ENCODE measurements at places on chromosomes 2 and 18.
A peak's percentile ranks its signal among the peaks of the same experiment; 100 is the strongest.

GRCh38 chr18:69383186-69383585, 17.5 kb upstream of the DOK6 start:
- no peak for DNase-seq

DNA sequence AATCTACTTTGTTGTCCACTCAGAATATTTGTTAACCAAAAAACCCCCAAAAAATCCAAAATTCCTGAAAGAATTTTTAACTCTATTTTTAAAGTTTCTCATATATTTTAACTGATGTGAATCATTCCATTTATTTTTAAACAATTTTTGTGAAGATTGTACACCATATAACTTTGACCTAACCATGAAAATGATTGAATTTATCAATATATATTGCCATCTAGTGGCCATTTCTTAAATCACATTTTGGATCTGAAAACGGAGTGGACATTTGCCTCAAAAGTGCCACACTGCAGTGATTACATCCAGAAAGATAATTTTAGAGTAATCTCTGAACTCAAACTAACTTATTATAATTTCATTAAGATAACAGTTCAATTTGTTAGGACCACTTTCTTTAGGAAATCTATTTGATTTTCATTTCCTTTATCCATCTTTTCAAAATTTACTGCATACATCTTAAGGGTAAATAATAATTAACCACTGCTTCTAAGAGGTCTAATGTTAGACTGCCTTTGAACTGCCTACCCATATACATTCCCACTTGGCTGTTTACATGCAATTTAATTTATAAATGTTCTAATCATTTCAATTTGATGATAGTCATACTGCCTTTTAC, 71.1 kb downstream of the DSC3 start:
- peak; percentile 21 for DNase-seq

- DNase-seq = peak; percentile 58
Observed at GRCh38 chr2:25301453-25302352, 40.0 kb downstream of the DNMT3A start.

DNA sequence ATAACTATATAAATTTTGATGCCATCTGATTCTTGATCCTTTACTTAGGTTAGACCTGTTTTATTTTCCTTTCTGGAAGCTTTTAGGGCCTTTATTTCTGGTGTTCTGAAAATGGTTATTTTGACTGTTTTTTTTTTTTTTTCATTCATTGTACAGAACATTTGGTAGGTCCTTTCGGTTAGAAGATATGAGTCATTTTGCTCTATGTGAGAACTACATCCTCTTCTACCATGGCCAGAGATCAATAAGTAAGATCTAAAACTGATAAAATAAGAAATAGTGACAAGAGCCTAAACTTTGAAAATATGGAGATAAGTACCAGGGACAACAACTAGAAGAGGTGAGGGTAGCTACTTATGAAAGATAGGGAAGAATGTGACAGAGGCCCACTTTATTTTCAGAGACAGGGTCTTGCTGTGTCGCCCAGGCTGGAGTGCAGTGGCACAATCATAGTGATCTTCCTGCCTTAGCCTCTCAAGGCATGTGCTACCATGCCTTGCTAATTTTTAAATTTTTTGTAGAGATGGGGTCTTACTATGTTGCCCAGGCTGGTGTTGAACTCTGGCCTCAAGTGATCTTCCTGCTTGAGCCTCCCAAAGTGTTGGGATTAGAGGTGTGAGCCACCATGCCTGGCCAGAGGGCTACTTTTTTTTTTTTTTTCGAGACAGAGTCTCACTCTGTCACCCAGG, 66.5 kb downstream of the EIF2AK3 start:
- no peak for DNase-seq

DNA sequence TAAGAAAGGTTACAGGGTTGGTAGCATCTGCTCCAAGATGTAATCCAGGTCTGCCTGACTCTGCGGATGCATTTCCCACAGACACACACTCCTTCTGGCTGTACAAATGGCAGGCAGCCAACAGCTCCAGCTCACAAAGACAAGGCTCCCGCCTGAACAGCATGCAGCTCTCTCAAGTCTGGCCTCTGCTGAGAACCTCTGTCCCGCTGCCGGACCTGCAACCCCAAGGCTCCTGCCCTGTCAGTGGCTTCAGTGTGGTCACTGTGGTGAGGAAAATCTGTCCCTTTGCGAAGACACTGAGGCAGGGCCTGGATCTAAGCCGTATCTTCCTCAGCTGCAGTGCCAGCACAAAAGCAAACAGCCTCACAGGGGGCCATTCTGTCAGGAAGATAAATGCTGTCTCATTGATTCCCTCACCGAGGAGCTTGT, 469.3 kb upstream of the MEX3C start:
- no peak for DNase-seq

- no peak for DNase-seq
Observed at GRCh38 chr18:36419188-36419899, 121.8 kb downstream of the FHOD3 start.

GRCh38 chr2:62410015-62410453, 96.0 kb downstream of the TMEM17 start:
- DNase-seq = no peak

- no peak for DNase-seq
Observed at GRCh38 chr2:199757233-199757870, 93.6 kb downstream of the FTCDNL1 start.

DNA sequence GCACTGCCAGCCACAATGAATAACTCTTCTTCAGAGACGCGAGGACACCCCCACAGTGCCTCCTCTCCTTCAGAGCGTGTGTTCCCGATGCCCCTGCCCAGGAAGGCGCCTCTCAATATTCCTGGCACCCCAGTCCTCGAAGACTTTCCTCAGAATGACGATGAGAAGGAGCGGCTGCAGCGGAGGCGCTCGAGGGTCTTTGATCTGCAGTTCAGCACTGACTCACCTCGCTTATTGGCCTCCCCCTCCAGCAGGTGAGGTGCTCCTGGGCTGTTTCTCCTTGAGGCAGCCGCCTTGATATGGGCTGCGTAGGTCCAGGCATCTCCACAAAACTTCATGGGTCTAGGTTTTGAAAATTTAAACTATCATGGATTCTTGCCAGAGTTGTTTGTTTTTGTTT, 6.1 kb downstream of the NCAPH start:
- DNase-seq = no peak

GRCh38 chr2:217705461-217705860, 297.3 kb downstream of the TNS1 start:
- DNase-seq = no peak

GRCh38 chr2:37588316-37588777, 83.1 kb downstream of the CDC42EP3 start:
- no peak for DNase-seq

DNA sequence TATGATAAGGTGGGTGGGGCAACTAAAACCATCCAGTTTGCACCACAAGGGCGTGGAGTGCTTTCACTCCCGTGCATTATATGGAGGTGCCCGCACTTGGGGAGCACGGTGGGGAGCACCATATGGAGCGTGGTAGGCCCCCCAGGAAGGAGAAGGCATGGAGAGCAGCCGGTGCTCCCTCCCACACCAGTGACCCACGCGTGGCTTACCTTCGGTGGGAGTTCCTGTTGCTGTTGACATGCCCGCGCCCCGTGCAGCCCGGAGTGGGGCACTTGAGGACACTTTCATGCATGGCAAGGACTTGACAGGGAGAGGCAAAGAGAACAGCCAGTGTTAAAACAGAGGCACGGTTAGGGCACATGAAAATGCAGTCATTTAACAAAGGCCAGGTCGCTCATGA, 167.5 kb upstream of the PXDN start:
- no peak for DNase-seq

DNA sequence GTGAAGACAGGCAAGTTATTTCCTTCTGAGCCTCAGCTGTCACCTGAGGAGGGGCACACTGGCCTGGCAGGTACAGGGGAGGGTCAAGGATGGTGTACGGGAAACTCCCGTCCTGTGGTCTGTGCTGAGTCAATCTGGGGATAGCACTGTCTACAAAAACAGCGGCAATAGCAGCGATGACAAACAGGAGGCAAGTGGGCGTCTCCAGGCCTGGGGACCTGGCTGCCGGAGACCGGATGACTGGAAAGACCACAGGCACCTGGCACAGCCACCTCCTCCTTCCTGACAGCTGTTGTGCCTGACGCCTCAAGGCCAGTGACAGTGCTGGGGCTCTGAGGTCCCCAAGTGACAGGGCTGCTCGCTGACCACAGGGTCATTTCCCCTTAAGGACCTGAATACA, 202.1 kb upstream of the HS6ST1 start:
- DNase-seq = no peak

DNA sequence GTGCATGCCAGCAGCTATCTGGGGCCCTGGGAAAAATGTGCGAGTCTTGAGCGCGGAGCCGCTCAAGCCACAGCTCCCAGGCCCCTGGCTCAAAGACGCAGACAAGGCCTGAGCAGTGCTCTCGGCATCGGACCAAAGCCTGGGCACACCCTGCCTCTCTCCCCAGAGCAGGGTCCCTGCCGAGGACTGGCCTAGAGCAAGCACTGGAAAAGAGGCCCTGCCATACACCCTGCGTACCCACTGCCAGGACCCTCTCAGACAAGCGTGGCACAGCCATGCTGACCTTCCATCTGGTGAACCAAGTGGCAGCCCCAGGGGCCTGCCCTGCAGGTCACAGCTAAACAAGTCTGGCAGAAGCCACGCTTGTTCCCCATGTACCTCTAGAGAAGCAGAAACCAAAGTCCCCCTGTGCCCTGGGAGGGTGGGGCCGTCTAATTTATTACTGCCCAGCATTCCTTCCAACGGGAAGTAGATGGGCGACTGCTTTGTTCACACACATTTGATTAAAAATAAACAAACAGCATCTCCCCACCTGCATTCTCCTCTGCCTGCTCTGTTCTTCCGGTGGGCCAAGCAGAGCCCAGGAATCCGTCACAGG, 14.0 kb downstream of the STK25 start:
- no peak for DNase-seq

- DNase-seq = no peak
Observed at GRCh38 chr2:134120406-134120732, 133.5 kb upstream of the MGAT5 start.

- DNase-seq = no peak
Observed at GRCh38 chr2:52428224-52428623, 1339.4 kb upstream of the CHAC2 start.

- no peak for DNase-seq
Observed at GRCh38 chr18:10320791-10321190, 133.6 kb upstream of the APCDD1 start.
